ENCODE measurements at places on chromosomes 1 and 21.

- DNase-seq, result no peak
These were observed 18.7 kb downstream of the LCK start for GRCh38 chr1:32269744-32270143.

DNA sequence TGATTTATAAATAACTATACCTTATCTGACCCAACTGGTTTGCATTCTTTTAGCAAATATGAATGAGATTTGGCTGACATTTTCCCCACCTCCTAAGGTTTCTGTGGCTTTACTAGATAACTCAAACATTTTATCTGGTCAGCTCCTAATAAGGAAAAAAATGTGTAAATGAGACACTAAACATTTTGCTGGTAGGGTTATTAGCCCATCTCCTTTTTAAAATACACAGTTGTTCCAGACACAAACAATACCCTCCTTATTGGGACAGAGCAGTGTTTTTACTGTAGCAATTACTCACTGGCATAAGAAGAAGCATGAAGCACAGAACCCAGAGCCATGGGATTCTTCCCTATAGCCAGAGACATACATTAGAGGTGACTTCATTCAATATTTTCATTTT, 53.8 kb upstream of the NUF2 start:
- no peak for DNase-seq

DNA sequence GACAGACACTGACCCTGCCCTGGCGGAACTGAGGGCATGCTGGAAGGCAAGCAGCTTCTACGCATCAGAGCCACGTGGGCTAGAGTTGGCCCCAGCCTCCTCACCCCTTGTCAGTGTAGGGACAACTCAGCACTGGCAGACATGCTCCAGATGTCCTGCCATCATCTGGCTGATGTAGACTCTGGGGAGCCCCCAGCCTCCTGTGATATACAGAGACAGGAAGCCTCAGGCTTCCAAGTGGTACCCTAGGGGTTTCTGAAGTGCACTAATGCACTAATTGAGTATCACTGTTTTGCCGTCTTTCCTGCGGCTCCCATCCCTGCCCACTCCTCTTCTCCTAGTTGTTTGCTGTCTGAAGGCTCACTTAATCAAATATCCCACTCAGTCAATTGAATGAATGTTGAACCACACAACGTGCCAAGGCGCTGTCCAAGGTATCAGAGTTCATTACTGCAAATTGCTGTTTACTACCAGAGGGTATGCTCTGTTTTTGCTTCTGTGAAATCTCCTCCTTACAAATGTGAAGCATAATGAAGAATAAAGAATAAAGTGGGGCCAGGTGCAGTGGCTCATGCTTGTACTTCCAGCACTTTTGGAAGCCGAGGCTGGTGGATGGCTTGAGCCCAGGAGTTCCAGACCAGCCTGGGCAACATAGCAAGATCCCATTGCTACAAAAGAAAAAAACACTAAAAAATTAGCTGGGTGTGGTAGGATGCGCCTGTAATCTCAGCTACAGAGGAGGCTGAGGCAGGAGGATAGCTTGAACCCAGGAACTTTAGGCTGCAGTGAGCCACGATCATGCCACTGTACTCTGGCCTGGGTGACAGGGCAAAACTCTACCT, 76.4 kb upstream of the ZBTB18 start:
- no peak for DNase-seq

DNA sequence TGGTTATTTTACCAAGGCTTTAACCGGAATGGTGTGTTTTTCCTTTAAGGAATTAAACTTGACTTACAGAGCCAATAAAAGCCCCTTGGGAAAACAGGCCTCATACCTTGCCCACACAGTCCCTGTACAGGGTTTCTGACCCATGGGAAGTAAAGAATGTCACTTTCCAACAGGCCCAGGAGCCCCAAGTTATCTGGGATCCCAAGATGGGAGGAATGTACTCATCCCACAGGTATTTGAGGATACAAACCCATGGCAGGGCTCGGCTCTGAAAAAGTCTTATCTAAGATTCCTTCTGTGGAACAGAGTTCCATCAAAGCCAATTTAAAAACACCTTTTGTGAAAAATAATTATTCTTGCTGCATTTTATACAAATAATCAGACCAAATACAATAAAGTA, 15.3 kb upstream of the COX20 start:
- no peak for DNase-seq

GRCh38 chr21:39660191-39660980, 47.6 kb downstream of the B3GALT5 start:
- peak; percentile 52 for DNase-seq

GRCh38 chr1:7564137-7564536, 207.0 kb upstream of the VAMP3 start:
- no peak for DNase-seq

- DNase-seq, result no peak
These were observed 681 bp upstream of the GPR61 start for GRCh38 chr1:109538827-109539555.

- DNase-seq, result no peak
These were observed 737 bp upstream of the SERPINC1 start for GRCh38 chr1:173917635-173918493.

DNA sequence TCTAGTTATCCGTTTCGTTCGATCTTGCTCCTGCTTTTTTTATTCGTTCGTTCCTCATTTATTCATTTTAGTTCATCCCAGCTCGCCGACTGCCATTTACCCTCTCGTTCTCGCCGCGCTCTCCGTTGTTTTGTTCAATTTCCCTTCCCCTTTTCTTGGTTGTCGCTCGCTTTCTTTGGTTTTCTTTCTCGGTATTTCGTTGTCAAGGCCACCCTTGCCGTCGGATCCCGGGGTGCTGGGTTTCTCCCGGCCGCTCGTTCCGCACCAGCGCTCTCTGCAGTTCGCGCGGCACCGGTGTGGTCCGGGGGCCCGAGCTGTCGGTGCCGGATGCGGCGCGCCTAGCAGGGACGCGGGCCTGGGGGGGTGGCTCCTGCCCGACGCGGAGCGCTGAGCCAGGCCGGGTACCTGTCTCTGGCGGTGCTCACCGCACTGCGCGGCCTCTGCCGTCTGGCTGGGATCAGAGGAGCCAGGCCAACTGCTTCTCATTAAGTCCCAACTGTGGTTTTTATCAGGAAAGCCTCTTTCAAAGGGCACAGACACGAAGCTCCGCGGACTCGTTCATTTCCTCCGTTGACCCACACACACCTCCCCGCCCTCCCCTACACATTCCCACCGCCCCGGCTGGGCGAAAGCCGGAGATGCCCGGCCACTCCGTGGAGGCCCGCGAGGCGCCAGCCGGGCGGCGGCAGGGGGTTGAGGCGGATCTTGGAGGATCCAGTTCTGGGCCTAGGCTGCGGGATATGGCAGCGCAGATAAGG, 1.6 kb downstream of the ALX3 start:
- no peak for DNase-seq

GRCh38 chr1:226287587-226287986, 21.4 kb downstream of the LIN9 start:
- no peak for DNase-seq

GRCh38 chr1:61616830-61617229, 108.1 kb downstream of the TM2D1 start:
- no peak for DNase-seq

GRCh38 chr1:91613595-91613994, 112.9 kb downstream of the CDC7 start:
- DNase-seq, result no peak

GRCh38 chr1:34688006-34688741, 66.7 kb upstream of the GJB5 start:
- no peak for DNase-seq

DNA sequence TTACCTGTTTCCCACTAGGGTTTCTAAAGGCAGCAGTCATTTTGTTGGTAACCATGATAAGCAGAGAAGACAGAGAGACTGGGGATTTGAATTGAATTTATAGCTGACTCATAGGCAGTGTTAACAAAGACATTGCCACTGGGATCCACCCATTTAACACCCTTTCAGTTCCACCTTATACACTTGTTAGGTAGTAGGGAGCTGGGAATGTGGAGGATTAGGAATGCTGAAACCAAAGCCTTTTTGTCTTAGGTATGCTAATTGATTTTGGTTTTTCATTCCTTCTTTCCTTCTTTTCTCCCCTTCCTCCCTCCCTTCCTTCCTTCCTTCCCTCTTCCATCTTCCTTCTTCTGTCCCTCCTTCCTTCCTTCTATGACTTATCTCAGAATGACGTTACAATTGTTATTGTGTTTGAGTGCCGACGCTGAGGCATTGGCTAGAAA, 7.5 kb upstream of the EVI5 start:
- DNase-seq, result no peak

DNA sequence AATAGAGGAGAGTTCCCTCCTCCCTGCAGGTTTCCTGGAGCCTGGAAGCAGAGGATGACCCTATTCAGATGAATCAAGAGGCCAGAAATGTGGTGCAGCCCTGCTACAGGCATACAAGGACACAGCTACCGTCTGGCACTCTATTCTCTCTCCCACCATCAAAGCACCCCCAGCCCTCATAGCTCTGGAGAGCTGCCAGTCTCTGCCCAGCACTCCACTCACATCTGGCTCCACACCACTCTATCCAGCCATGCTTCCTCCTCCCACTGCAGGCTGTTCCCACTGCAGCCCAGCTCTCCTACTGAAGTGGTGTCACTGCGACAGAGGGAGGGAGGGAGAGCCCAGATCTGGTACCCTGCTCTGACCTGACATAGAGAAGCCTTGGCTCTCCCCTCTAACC, 18.4 kb downstream of the SYT2 start:
- no peak for DNase-seq

- peak; percentile 47 for DNase-seq
These were observed 62.5 kb upstream of the LYST start for GRCh38 chr1:235929216-235929615.

DNA sequence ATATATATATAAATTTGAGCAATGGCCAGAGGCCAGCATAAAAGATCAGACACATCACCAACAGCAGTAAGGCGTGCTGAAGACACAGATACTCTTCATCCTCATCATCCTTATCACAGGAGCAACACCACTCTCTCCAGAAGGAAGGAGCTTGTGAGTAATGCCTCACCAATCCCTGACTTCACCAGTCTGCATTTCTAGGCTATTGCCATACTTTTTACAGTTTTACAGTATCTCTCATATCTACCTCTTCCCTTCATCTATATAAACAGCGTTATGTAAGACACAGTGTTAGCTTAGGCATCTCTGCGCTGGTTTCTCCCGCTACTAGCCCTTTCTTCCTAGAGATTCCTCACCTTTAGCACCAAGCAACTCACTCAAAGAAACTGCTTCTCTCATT, 2.4 kb upstream of the ABL2 start:
- peak; percentile 59 for DNase-seq

DNA sequence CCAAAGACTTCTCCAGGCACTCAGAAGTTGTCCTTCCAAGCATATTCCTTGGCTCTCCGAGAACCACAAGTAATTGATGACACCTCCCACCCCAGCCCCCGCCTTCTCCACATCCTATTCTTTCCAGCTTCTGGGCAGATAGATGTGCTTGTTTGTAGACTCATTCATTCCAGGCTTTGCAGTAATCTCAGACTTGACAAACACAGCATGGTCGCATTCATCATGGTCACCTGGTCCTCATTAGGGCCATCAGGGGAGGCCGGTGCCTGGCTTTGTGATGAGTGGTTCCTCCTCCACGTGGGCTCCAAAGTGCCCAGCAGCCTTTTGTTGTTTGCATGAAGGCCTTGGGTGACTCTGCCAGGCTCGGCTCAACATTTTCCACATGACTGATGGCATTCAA, 28.5 kb upstream of the KCNE2 start:
- DNase-seq, result no peak

GRCh38 chr1:50454911-50455310, 31.7 kb upstream of the DMRTA2 start:
- DNase-seq, result no peak

DNA sequence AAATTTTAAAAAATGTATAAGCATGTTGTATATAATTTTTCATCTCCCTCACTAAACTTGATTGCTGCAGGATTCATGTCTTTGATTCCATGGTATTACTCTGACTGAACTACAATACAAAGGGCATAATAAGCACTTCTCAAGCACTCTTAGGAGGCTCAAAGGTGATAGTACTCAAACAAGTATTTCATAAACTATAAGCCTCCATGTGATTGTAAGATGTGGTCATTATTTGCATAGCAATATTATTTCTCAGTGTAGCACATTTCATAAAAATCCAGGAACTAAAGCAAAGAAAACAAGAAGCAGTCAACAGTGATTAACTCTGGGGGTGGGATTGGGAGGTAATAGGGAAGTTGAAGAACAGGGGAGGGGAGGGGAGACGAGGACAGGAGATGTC, 106.2 kb upstream of the DPT start:
- DNase-seq, result no peak
